ENCODE measurements at places on chromosomes 6 and 20. TPM values are rescaled to one million over a fixed set of nuclear protein-coding genes. Genes with fewer than 3 reads are reported as not detected.

GRCh38 chr6:15948930-15949900 lies 179.7 kb upstream of the MYLIP start:
- no peak for DNase-seq

The GLP1R gene
- 0.05 TPM for polyA plus RNA-seq

- DNase-seq = no peak
Measured at GRCh38 chr6:105920071-105920470, 166.1 kb upstream of the PRDM1 start.

DNA sequence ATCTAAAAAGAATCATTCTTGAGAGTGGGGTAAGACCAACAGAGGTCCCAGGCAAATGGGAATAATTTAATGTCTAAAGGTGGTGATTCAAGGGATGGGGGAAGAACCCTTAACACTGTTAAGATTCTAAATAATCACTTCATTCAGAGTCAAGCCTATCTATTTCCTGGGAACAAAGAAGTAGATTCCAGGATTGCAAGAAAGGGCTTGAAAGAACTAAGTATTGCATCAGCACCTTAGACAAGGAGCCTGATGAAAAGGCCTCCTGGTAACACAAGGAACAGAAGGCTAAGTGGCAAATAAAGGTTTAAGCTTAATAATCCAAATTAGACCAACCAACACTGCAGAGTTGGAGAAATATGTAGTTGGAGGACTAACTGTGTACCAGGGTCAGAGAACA lies 620.7 kb upstream of the BTBD3 start:
- DNase-seq = no peak

The TNNC2 gene
- 4.1 TPM for polyA plus RNA-seq
